Myocyte (in vitro differentiated cells): ENCODE measurements at places on chromosomes 1 and 21. TPM values are rescaled to one million over a fixed set of nuclear protein-coding genes. Genes with fewer than 3 reads are reported as not detected.

DNA sequence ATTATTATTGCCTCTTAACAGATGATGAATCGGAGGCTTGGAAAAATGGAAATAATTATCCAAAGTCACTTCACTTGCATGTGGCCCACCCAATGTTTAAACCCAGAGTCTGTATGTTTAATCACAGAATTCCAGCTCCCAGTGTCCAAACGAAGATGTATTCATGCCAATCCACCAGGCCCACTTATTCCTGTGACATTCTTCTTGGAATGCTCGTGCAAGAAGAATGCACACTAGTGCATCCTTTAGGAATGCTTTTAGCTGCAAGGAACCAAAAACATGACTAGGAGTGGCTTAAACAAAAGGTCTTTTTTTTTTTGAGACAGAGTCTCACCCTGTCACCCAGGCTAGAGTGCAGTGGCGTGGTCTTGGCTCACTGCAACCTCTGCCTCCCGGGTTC lies 8.9 kb upstream of the OPRD1 start:
- DNase-seq, result no peak

DNA sequence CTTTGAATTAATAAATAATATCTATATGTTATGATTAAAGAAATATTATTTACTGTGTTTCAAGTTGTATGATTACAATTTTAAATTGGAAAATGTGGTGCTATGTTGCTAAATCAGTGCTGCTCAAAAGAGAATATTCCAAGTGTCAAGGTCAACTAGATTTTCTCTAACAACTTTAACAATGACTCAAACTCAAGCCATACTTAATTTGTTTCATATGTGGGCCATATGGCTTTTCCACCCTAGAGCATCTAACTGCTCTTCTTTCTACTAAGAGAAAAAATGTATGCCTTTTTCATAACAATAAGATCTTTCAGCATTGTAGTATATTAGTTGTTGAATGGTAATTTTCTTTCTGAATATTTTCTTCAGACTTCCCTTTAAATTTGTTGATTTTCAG lies 8.3 kb upstream of the SYT14 start:
- no peak for DNase-seq

DNA sequence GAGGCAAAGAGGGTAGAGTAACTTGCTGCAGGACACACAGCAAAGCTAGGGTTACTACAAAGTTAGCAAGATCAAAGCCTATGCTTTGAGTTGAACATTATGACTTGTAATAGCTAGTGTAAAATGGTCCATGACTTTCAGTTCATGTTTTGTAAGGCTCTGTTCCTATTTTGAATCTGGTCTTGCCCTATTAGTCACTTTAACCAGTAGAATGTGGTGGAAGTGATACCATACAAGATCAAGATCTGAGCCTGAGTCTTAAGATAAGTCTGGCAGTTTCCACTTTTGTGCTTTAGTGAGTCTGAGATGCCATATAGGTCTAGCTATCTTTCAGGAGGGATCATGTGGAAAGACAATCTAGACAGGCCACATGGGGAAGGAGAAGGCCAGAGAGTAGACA lies 282.1 kb upstream of the BRINP3 start:
- DNase-seq, result no peak

GRCh38 chr1:29256979-29257804 lies 20.9 kb downstream of the PTPRU start:
- peak; percentile 39 for DNase-seq

GRCh38 chr21:36608041-36608896 lies 90.6 kb upstream of the SIM2 start:
- DNase-seq, result no peak

GRCh38 chr1:32421775-32422174 lies 27.5 kb upstream of the BSDC1 start:
- no peak for DNase-seq

DNA sequence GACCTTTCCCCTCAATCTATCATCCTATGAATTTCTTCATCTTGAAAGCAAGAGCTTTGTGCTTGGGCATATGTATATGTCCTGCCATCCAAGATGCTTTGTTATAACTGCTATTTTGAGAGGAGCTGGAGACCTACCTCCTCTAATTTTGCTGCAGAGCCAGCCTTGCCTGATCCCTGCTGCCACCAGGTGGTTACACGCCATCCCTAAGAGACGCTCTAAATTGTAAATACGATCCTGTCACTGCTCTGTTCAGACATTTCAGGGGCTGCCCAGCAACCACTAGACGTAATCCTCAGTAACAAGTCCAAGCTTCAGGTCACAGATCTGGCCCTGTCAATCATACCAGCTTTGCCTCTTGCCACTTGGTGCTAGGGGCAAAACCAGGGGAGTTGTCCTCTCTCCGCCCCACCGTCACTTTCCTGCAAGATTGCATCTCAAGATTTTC lies 32.9 kb downstream of the GPA33 start:
- DNase-seq, result peak; percentile 57

GRCh38 chr1:55618199-55618598 lies 403.0 kb upstream of the USP24 start:
- DNase-seq, result no peak

GRCh38 chr1:178784131-178784536 lies 59.1 kb downstream of the RALGPS2 start:
- no peak for DNase-seq

- DNase-seq, result no peak
These were observed 4.6 kb upstream of the EPS8L3 start for GRCh38 chr1:109768335-109768650.

- no peak for DNase-seq
These were observed 3.9 kb upstream of the PRKCZ start for GRCh38 chr1:2046174-2046917.

DNA sequence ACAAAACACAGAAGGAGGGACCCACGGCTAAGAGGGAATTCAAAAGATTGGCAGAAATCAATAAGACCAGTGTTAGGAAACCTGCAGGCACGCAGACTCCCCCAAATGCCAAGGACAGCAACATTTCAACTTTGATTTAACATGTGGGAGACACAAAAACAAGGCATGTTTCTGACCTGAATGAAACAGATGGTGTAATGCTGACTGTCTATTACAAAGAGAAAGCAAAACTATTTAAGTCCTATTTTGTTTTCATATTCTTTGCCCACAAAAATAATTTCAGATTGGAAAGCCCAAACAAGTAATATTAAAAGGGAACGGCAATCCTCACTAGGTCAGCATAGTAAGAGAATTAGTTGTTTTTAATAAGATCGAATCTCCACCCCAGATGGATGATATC lies 107.9 kb downstream of the S1PR1 start:
- no peak for DNase-seq

- DNase-seq, result no peak
These were observed 30.7 kb downstream of the FOXO6 start for GRCh38 chr1:41391834-41392527.

- no peak for DNase-seq
These were observed 21.0 kb upstream of the PINK1 start for GRCh38 chr1:20612221-20612746.

DNA sequence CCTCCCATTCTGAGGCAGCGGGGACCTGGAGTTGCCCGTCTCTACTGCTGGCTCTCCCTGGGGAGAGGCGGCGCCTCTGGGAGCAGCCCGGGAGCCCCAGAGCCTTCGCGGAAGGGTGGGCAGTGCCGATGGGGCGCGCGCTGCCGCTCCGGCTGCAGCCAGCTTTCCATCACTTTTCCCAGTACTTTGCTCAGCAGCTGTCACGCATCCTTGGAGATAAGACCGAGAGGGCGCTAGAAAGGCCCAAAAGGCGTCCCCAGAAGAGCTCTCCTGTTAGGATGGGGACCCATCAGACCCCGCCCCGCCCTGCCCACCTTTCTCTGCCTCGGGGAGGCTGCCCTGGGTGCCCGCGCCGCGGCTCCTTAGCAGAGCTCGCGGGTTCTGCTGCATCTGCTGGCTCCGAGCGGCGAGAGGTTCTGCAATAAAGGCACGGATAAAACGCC lies 534 bp downstream of the KCNH1 start:
- peak; percentile 47 for DNase-seq

- no peak for DNase-seq
These were observed 295.4 kb upstream of the DAB1 start for GRCh38 chr1:57719274-57719673.

Gene CHI3L2
- total RNA-seq, result 2.3 and 3.2 TPM in 2 replicates

Gene KIAA0319L
- total RNA-seq, result 81.1 and 81.3 TPM in 2 replicates

Gene KRTAP19-1
- total RNA-seq, result not detected in 2 replicates

Gene ACTL8
- not detected in 2 replicates for total RNA-seq

Gene MAP7D1
- 733 and 867 TPM in 2 replicates for total RNA-seq

Gene NID1
- 7.8 and 8.7 TPM in 2 replicates for total RNA-seq

Gene S1PR1
- total RNA-seq, result 2.5 and 2.9 TPM in 2 replicates

Gene LCE1B
- total RNA-seq, result not detected in 2 replicates

Gene AGTRAP
- 34.1 and 44.5 TPM in 2 replicates for total RNA-seq

Gene WDR47
- 20.0 and 20.2 TPM in 2 replicates for total RNA-seq
